ENCODE measurements at places on chromosomes 3 and 15. TPM values are rescaled to one million over a fixed set of nuclear protein-coding genes. Genes with fewer than 3 reads are reported as not detected.

Gene CLDN11
- 2.5 TPM for total RNA-seq

Gene PCYT1A
- total RNA-seq, result 75.7 TPM

Gene SPTBN5
- 2.2 TPM for total RNA-seq

Gene TMCO5A
- not detected for total RNA-seq

Gene CD86
- not detected for total RNA-seq

Gene PTX3
- total RNA-seq, result 40.2 TPM

Gene CLDN16
- not detected for total RNA-seq

DNA sequence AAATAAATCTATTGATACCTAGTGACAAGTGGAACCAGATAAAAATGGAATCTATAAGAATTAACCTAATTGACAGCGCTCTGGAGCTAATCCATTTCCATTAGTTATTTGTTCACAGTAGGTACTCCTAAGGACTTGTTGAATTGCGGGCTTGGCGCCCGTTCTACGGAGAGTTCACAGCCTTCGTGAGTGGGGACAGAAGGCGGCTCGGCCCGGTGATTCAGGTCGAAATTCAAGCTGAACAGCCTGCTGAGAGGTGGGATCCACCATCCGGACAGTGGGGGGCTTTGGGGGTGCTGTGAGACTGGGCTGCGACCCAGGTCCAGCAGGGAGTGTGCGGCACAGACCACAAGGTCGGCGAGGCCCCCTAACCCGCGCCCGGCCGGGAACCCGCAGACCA lies 779 bp upstream of the CTNNB1 start:
- H3K36me3 ChIP-seq, result no peaks in the 10 kb centered on the region
- H3K27me3 ChIP-seq, result no peaks in the 10 kb centered on the region
- DNase-seq, result no peak
- peak overlapping the region; percentile 20 for H3K27ac ChIP-seq
- H3K4me3 ChIP-seq, result peak overlapping the region; percentile 81

GRCh38 chr15:36882487-36883131 lies 217.7 kb downstream of the MEIS2 start:
- H3K36me3 ChIP-seq, result peaks cover 4% of the 10 kb centered on the region
- peak overlapping the region; percentile 36 for H3K4me3 ChIP-seq
- DNase-seq, result no peak
- H3K4me1 ChIP-seq, result peaks cover 41% of the 10 kb centered on the region
- peak overlapping the region; percentile 32 for H3K27ac ChIP-seq

- no peaks in the 10 kb centered on the region for H3K4me1 ChIP-seq
- DNase-seq, result no peak
- H3K27ac ChIP-seq, result no peak overlapping the region
These were observed 144.5 kb upstream of the GRM7 start for GRCh38 chr3:6716420-6716819.

GRCh38 chr3:17481116-17481515 lies 261.3 kb downstream of the TBC1D5 start:
- no peaks in the 10 kb centered on the region for H3K27me3 ChIP-seq
- no peaks in the 10 kb centered on the region for H3K4me1 ChIP-seq
- no peak overlapping the region for H3K4me3 ChIP-seq

DNA sequence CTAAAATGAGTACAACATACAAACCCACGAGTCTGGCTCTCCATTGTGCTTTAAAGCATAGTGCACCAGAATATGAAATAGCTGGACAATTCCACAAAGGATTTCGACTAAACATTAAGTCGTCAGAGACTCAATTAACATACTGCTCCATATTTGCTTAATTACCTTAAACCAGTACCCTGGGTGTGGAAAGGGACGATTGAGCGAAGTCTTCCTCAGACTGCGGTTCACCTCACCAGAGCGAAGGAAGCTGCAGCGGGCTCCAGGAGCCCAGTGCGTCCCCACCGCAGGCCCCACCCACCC lies 218 bp upstream of the TRPC1 start:
- no peaks in the 10 kb centered on the region for H3K27me3 ChIP-seq
- H3K4me1 ChIP-seq, result peaks cover 18% of the 10 kb centered on the region
- DNase-seq, result no peak
- peaks cover 3% of the 10 kb centered on the region for H3K36me3 ChIP-seq

DNA sequence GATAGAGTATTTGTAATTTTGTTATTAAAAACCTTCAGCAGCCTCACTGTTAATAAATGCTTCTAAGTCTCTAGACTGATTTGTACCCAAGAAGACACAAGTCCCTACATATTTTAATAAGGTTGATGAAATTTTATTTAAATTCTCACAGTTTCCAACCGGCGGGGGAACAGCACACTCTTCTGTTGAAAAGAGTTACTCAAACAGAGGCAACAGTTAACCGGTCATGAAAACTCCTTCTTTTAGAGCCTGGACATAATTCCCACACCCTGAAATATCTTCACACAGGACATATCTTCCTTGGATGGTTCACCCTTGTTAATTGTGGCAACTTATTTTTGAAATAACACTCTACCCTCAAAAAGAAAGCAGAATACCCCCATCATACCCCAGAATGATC lies 278.8 kb downstream of the FOXP1 start:
- H3K4me3 ChIP-seq, result peak overlapping the region; percentile 83
- H3K27me3 ChIP-seq, result no peaks in the 10 kb centered on the region
- H3K36me3 ChIP-seq, result no peaks in the 10 kb centered on the region
- peaks cover 99% of the 10 kb centered on the region for H3K4me1 ChIP-seq
- peak overlapping the region; percentile 94 for H3K27ac ChIP-seq

GRCh38 chr15:89939910-89940309 lies 27.2 kb upstream of the ARPIN start:
- no peak for DNase-seq
- no peak overlapping the region for H3K4me3 ChIP-seq
- H3K36me3 ChIP-seq, result no peaks in the 10 kb centered on the region
- peaks cover 2% of the 10 kb centered on the region for H3K27me3 ChIP-seq
- H3K4me1 ChIP-seq, result no peaks in the 10 kb centered on the region

- H3K4me1 ChIP-seq, result peaks cover 27% of the 10 kb centered on the region
- peaks cover 1% of the 10 kb centered on the region for H3K36me3 ChIP-seq
- no peak overlapping the region for H3K4me3 ChIP-seq
These were observed 2.2 kb upstream of the FOXB1 start for GRCh38 chr15:60001610-60002527.

DNA sequence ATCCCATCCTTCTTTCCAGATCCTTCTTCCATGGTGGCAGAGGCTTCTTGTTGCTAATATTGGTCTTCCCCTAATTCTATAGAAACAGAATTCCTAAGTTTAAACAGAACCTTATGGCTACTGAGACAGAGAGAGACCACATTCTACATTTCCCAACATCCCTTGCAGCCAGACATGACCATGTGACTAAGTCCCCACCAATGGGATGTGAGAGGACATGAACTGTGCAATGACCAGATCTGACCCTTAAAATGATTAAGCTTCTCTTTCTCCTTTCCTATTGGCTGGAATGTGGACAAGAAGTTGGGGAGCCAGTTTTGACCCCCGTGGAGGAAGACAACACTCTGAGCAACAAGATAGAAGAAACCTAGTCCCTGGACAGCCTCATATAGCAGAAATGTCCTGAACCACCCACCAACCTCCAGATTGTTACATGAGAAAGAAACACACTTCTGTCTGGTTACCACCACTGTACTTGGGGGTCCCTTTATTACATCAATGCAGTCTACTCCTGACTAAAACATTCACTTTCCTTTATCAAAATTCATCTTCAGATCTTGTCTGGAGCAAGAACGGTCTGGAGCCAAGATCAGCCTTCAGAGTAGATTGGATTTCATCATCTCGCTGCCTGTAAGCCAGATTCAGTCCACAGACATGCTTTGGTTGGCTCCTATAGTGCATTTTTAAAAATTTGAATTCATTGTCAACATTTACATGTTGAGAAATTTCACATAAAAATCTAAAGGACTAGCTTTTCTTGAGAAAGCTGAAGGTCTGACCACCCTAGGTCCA lies 183.9 kb downstream of the SHQ1 start:
- H3K27me3 ChIP-seq, result peaks cover 5% of the 10 kb centered on the region
- H3K27ac ChIP-seq, result peak overlapping the region; percentile 67
- no peaks in the 10 kb centered on the region for H3K36me3 ChIP-seq
- no peak for DNase-seq
- H3K4me3 ChIP-seq, result no peak overlapping the region

DNA sequence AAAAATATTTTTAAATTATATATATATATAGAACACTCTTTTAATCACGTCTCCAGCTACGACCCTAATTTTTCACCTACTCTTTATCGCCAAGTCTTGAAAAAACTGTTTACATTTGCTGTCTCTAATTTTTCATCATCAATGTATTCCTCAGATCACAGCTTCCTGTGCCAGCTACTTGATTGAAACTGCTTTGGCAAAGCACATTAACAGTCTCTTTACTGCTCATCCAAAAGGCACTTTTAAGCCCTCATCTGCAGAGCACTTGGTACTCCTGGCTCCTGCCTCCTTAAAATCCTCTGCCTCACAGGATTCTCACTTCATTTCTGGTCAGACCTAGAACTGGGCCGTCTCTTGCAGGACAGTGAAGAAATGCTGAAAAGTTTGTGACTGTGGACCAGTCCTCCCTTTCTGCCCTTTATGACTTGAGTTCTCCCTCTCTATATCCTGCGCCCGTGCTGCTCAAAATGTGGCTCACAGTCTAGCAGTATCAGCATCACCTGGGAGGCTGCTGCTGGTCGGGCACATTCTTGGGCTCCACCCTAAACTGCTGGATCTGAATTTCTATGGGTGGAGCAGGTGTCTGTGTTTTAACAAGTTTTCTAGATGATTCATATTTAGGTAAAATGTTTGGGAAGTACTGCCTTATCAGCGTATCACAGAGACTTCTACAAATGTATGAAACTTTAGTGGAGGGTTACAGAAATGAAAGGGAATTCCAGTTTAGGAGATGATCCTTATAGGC lies 196.8 kb downstream of the ADAMTSL3 start:
- no peak overlapping the region for H3K27ac ChIP-seq
- peaks cover 4% of the 10 kb centered on the region for H3K4me1 ChIP-seq
- H3K27me3 ChIP-seq, result no peaks in the 10 kb centered on the region
- H3K4me3 ChIP-seq, result no peak overlapping the region
- no peak for DNase-seq

DNA sequence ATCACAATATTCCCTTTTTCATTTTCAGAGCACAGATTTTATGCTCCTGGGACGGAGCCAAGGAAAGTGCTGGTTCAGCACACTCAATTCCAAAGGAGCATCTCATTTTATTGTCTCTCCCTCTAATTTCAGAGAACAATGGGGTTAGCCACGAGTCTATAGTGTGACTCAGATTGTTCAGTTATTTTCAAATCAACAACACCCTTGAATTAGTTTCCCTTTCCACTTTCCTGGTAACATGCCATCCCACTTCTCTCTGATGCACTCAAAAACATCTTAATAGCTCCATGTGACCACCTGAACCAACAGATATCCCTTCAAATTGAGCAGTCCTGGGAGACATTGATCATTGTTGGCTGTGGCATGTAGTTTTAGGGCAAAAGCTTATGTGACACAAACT lies 389.7 kb upstream of the MDFIC2 start:
- no peak overlapping the region for H3K27ac ChIP-seq
- H3K36me3 ChIP-seq, result no peaks in the 10 kb centered on the region

DNA sequence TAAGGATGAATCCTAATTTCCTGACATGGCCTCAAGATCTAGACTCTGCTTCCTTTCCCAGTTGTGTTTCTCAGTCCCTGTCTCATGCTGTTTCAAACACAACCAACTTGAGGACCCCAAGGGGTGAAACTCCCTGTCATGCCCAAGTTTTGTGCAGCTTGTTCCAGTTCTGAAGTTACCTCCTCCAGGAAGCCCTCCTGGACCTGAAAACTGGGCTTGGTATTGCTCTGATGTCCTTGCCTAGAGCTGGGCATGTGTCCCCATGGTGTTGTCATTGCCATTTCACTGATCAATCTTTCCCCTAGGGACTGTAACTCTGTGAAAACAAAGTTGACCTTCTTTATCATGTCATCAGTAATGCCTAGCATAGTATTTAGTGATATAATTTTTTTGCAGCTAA lies 6.1 kb upstream of the LMOD3 start:
- H3K36me3 ChIP-seq, result no peaks in the 10 kb centered on the region
- no peaks in the 10 kb centered on the region for H3K27me3 ChIP-seq
- no peaks in the 10 kb centered on the region for H3K4me1 ChIP-seq
- no peak for DNase-seq
- H3K27ac ChIP-seq, result no peak overlapping the region

- H3K4me1 ChIP-seq, result peaks cover 15% of the 10 kb centered on the region
- H3K36me3 ChIP-seq, result no peaks in the 10 kb centered on the region
- H3K4me3 ChIP-seq, result no peak overlapping the region
- no peak for DNase-seq
These were observed 95.3 kb downstream of the DAPK2 start for GRCh38 chr15:63950911-63951481.

- no peaks in the 10 kb centered on the region for H3K27me3 ChIP-seq
- DNase-seq, result no peak
- peak overlapping the region; percentile 51 for H3K27ac ChIP-seq
- H3K4me3 ChIP-seq, result no peak overlapping the region
- peaks cover 11% of the 10 kb centered on the region for H3K36me3 ChIP-seq
These were observed 68.1 kb downstream of the MEIS2 start for GRCh38 chr15:37032091-37032775.

GRCh38 chr3:172127141-172127540 lies 87.8 kb downstream of the FNDC3B start:
- peak overlapping the region; percentile 79 for H3K27ac ChIP-seq
- DNase-seq, result no peak
- no peak overlapping the region for H3K4me3 ChIP-seq
- H3K36me3 ChIP-seq, result peaks cover 17% of the 10 kb centered on the region
- no peaks in the 10 kb centered on the region for H3K27me3 ChIP-seq
- peaks cover 81% of the 10 kb centered on the region for H3K4me1 ChIP-seq

GRCh38 chr15:98427321-98427720 lies 221.0 kb upstream of the IGF1R start:
- H3K27me3 ChIP-seq, result peaks cover 28% of the 10 kb centered on the region
- no peak overlapping the region for H3K27ac ChIP-seq
- peak overlapping the region; percentile 77 for H3K4me3 ChIP-seq
- no peak for DNase-seq
- H3K36me3 ChIP-seq, result no peaks in the 10 kb centered on the region
- H3K4me1 ChIP-seq, result peaks cover 4% of the 10 kb centered on the region

DNA sequence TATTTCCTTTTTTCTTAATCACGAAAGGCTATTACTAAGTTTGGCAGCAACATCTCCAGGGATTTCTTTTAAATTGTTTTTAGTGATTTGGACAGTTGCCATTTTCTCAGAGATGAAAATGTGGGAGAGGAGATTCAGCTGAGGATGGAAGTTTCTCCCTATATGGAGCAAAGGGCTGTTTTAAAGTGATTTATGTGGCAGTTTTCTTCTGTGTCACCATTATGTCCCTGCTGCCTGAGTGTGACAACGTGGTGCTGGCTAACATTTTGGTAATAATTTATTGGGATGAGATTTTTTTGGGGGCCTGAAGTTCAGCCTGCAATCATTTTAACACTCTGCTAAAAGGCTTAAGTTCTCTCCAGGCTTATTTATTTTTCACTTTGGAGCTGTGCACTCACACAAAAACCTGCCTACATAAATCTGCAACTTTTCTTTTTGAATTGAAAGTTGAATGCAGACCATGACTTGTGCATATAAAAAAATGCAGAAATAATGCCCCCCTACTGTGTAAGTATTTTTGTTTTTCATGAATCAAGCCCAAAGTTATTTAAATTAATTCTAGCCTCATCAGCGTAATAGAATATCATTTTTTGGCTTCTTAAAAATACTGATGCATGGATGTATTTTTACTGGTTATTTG lies 210.9 kb downstream of the ZIC1 start:
- H3K4me3 ChIP-seq, result no peak overlapping the region
- H3K4me1 ChIP-seq, result peaks cover 15% of the 10 kb centered on the region
- no peaks in the 10 kb centered on the region for H3K27me3 ChIP-seq
- no peak overlapping the region for H3K27ac ChIP-seq
